ENCODE measurements at places on chromosomes 1 and 21.

DNA sequence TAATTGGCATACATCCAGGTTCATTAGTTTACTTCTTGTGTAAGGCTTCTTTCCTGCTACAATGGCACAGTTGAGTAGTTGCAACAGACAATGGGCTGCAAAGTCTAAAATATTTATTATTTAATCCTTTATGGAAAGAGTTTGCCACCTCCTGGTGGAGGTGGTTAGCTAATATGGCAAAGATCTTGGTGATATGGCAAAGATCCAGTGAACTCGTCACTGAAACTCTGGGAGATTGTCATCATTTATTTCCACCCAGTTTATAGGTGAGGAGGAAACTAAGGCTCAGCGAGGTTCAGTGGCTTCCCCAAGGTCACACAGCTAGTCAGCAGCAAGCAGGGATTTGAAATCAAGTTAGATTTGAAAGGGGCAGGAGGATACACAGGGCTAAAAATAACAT is 16.1 kb upstream of the IFFO2 start:
- DNase-seq = no peak

DNA sequence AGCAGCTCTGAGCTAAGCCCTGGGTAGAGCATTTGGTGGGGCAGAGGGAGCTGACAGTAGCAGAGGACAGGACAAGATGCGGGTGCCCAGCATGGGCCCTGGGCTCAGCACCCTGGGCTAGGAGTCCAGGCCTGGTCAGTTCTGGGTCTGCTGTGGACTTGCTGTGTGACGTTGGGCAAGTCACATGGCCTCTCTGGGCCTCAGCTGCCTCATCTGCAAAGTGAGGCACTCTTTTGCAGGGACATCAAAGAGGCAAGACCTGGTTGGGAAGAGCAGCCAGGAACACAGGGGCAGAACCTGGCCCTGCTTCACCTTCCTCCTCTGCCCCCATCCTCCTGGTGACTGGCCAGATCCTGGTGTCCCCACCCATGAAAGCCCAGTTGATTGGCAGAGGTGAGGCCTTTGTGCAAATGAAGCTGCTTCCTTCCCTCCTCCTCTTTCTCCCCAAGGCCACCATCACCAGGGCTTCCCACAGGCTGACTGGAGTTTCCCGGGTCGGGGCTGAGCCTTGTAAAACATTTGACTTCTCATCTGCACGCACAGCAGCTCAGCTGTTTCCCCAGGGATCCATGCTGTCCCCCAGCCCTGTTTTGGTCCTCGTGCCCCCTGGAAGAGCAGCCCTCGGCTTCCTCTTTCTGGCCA is 350.5 kb downstream of the MATN1 start:
- no peak for DNase-seq

DNA sequence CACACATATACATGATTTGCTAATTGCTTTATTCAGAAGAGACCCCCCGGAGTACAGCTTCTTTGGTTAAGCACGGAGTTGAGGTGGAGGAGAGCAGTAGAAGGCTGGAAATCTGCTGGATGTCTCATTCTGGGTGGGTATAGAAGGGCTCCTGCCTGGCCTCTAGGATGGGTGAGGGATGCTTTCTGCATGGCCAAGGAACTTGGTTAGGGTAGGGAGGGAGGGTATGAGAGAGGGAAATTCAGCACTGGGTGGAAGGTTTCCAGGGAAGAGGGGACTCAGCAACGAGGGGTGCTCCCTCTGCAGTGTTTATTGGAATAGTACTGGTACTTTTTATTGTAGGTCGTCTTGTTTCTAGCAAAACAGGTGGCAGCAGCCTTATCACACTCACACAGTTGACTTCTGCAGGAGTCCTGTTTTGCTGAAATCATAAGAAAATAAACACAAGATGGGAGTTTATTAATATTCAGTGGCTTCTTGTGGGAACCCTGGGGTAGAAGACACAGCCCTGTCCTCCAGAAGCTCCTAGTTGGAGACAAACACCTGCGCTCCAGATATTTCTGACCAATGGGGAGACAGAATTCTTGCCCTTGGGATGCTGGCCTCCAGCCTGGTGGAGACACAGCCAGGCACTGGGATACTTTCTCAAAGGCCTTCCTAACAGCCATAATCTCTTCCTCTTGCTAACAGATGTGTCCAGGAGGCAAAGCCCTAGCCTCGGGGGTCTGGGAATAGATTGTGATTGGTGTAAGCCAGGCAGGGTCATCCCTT is 3.8 kb downstream of the PLA2G2A start:
- DNase-seq = no peak

DNA sequence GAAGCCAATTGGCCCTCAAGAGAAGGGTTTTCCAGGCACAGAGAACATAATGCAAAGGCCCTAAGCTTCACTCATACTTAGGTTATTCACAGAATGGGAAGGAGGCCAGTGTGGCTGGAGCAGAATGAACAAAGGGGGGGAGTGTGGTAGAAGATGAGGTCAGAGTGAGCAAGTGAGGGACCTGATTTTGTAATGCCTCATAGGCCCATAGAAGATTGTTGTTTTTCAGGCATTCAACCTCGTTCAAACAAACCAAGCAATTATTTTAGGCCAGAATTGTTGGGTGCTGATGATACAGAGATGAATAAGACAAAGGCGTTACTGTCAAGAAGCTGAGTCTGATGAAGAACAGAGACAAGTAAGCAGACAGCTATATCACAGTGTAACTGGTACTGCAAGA is 54.5 kb upstream of the RAP1A start:
- DNase-seq = no peak

GRCh38 chr1:178484698-178485225 is 12.0 kb downstream of the CLEC20A start:
- DNase-seq = no peak

DNA sequence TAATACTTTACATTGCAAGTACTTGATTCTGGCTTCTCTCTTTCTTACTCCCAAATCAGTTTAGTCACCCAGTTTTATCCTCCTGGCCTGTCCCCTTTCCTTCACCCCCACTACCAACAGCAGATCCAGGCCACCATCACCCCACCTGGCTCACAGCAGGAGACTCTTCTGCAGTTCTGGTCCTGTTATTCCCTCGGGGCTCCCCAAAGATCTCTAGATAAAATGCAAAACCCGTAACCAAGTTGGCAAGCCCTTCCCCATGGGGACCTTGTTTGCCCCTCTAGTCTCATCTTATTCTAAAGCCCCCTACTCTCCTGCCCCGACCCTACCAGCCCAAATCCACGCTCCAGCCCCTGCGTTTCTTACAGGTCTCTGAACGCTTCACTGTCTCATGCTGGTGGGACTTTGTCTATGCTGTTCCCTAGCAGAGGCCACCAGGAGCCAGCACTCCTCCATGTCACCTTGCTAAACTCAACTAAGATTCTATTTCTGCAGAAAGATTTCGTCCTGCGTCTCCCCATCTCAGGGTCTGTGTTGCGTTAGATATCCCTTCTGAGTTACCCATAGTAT is 4.0 kb downstream of the ABCG1 start:
- no peak for DNase-seq

GRCh38 chr1:36961062-36961615 is 73.2 kb downstream of the GRIK3 start:
- DNase-seq = no peak

- DNase-seq = no peak
These were observed 13.1 kb upstream of the VAMP4 start for GRCh38 chr1:171754971-171755370.

DNA sequence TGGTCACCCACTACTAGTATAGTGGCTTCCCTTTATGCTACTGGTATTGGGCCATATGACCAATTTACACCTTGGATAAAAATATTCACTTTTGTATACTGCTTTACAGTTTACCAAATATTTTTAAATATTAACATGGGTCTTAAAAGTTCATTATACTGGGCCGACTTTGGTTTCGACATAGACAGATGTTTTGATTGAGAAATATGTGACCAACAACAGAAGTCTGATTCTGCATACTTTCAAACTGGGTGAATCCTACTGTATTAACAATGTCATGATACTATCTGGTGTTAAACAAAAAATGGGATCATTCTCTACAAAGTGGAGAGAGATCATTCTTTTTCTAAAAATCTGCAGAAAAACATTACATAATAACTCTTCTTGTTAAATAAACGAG is 134.8 kb downstream of the AKT3 start:
- DNase-seq = no peak

DNA sequence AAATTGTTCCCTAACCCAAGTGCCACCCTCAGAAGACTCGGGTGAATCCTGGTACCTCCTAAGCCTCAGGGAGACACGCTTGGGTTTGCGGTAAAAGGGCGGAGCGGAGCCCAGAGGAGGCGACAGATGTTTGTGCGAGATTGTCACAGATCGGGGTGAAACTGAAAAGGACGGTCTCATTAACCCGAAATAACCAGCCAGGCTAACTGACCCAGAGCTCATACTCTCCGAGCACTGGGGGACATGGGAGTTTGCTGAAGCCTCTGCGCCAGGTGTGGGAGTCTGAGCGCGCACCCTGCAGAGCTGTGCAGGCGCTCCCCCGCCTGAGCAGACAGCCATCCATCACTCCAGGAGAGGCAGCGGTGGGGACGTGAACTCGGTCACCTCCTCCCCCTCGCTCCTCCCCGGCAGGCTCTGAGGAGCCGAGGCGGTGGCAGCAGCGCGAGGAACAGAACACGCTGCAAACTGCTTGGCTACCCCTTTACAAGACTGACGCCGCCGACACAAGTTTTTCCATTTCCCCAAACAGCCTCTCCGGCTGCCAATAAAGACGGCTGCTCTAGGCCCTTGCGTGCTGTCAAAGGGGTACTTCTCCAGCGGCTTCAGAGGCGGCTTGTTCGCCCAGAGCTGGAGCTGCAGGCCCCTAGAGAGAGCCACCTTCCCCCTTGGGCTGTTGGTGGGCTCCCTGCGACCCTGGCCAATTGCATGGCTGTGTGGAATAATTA is 43.5 kb downstream of the RRAGC start:
- no peak for DNase-seq

GRCh38 chr1:36322041-36322785 is 1.2 kb downstream of the EVA1B start:
- DNase-seq = no peak

GRCh38 chr1:236350308-236350707 is 43.8 kb upstream of the EDARADD start:
- no peak for DNase-seq

DNA sequence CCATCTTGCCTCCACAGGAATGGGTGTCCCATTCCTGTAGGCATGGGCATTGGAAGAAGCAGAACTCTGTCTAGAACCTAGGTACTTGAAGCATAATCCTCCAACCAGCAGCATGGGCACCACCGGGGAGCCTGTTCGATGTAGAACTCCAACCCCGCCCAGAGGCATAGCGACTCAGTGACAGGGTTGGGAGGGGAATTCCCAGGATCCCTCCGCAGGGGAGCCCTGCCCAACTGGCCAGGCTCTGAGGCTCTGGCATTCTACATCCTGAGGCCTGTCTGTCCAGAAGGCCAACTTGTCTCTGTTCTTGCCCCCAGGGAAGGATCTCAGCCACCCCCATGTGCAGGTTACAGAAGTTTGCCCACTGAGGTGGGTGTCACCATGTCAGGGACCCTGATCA is 38.2 kb downstream of the CACNA1S start:
- no peak for DNase-seq
